ENCODE measurements at places on chromosomes 4 and X. TPM values are rescaled to one million over a fixed set of nuclear protein-coding genes. Genes with fewer than 3 reads are reported as not detected.

ABCE1 gene
- total RNA-seq, result 118 TPM

VCX3A gene
- not detected for total RNA-seq

RELL1 gene
- 38.9 TPM for total RNA-seq

COL25A1 gene
- 65.3 TPM for total RNA-seq

CDKL2 gene
- total RNA-seq, result 8.1 TPM

TENT5D gene
- total RNA-seq, result not detected

DDX53 gene
- not detected for total RNA-seq

GPC3 gene
- total RNA-seq, result 64.9 TPM

TRAM1L1 gene
- total RNA-seq, result 12.1 TPM

CRMP1 gene
- 148 TPM for total RNA-seq

ELK1 gene
- total RNA-seq, result 16.4 TPM

MYOZ2 gene
- 7.2 TPM for total RNA-seq

PCDH7 gene
- 84.9 TPM for total RNA-seq

EMD gene
- 23.0 TPM for total RNA-seq

BBS12 gene
- 13.9 TPM for total RNA-seq

NPY2R gene
- 1.3 TPM for total RNA-seq

CFP gene
- 5.2 TPM for total RNA-seq

FMR1 gene
- total RNA-seq, result 97.9 TPM

ARHGAP36 gene
- 2.4 TPM for total RNA-seq

HTN1 gene
- not detected for total RNA-seq

CFAP299 gene
- total RNA-seq, result 4.3 TPM

LRIT3 gene
- 5.2 TPM for total RNA-seq

NLGN4X gene
- total RNA-seq, result 39.9 TPM

STAP1 gene
- total RNA-seq, result 0.44 TPM

ADH1A gene
- total RNA-seq, result not detected

SOX3 gene
- total RNA-seq, result 2.1 TPM

CCSER1 gene
- total RNA-seq, result 85.6 TPM

DYNLT3 gene
- total RNA-seq, result 39.4 TPM

NPY1R gene
- total RNA-seq, result 12.4 TPM

KIT gene
- total RNA-seq, result 87.7 TPM

ADH1C gene
- total RNA-seq, result 1.3 TPM

All from camera-type eye (tissue), 1 donor.